ENCODE measurements at places on chromosomes 13 and 19.

DNA sequence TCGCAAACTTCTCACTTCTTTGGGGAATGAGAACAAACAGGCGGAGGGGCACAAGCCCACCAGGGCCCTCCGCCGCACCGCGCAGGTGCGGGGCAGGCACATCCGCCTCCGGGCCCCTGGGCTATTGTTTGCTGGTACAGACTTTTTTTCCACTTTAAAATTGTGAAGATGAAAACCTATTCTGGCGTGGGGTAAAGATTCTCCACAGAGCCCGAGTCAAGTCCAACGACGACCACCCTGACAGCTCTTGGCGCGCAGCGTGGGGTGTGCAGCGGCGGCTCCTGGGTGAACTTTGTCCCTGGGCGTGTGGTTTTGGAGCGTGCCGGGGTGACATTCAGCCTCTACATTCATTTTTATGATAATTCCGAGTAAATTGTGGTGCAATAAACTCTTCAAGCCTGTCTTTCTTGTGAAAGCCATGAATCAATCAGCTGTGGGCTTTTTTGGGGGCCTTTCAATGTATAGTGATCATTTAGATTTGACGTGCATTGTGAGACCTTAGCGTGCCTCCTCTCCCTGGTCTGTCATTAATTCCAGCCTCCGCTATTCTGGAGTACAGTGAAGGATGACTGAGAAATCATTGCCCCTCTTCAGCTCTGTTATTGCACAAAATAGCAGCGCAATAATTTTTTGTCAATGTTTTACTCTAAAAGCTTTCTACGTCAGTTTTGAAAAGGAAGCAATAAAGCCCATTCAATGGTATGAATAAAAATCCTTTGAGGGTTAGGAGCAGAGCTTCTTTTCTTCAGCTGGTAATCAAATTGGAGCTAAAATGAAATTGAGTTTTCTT is 90.0 kb downstream of the TEX29 start:
- DNase-seq = no peak

GRCh38 chr13:73991884-73992283 is 142.3 kb downstream of the KLF12 start:
- DNase-seq = no peak

DNA sequence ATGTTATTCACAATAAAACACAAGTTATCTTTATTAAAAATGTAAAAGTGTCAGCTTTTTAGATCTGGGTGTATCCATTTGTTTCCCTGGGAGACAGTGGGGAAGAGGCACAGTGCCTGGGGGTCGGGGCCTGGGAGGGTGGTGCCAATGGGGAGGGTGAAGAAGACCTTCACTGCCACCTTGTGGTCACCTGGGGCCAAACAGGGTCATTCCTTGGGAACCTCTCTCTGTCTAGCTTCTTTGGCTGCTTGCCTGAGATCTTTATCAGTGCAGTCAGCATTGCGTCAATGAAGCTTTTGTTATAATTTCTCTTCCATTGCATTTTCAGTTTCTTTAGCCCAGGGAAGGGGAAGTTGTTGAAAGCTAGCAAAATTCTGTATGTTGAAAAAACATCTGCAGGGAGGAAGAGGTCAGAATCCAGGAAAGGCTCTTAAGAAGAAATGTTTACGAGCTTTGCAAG is 39.1 kb downstream of the PCDH8 start:
- peak; percentile 60 for DNase-seq

DNA sequence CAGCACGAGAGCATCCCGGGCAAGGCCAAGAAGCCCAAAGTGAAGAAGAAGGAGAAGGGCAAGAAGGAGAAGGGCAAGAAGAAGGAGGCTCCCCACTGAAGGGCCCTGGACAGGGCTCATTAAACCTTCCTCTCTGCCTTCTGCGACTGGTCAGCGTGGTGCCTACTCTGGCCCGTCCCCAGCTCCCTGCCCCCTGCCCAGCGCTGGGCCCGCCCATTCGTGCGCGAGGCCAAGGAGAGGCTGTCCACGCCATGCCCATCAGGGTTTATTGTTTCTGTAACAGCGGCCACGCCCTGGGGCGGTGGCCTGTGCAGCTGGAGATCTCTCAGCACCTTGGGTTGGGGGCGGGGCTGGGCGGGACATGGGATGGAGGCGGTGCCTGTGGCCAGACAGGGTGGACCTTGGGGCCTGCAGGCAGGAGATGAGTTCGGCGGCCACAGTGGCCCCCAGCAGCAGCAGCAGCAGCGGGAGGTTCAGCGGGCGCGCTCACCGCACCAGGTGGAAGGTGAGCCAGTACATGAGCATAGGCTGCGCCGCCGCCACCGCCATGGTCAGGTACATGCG is 897 bp downstream of the C19orf33 start:
- DNase-seq = no peak

DNA sequence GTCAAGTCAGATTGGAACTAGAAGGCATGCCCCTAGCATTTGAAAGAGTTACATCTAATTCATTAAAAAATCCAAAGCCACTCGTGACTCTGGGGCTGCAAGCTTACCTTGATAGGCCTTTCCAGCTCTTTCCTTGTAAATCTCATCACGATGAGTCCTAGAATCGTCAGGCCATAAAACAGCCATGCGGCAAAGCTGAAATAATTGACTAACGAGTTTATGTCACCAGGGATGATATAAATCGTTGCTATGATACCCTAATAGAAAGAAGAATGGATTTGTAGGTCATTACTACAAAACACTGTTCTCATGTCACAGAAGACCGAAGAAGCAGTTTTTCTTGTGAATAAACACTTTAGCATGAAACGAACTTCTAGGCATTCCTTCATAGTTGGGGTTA is 27.5 kb downstream of the SLC7A9 start:
- DNase-seq = no peak

- DNase-seq = no peak
Measured at GRCh38 chr13:72540881-72541280, 186.5 kb downstream of the MZT1 start.

- peak; percentile 64 for DNase-seq
Measured at GRCh38 chr13:75812751-75813181, 176.6 kb downstream of the LMO7 start.

- DNase-seq = peak; percentile 61
Measured at GRCh38 chr19:44744871-44745332, 3.6 kb upstream of the BCL3 start.

DNA sequence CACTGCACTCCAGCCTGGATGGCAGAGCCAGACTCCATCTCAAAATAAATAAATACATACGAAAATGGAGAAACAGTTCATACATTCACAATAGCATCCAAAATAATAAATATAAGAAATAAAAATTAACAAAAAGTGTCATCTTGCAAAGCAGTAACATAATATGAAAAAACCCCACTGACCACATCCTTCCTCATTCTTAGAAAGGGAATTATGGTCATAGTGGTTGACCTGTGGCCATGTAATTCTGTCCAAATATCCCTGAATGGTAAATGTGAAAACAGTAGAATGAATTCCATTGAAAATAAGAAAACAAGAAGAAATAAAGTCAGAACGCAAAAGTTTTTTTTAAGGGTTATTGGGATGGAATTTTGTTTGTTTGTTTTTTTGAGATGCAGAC is 7.0 kb upstream of the CDC42EP5 start:
- no peak for DNase-seq

GRCh38 chr13:97258801-97259200 is 36.7 kb downstream of the MBNL2 start:
- peak; percentile 83 for DNase-seq

DNA sequence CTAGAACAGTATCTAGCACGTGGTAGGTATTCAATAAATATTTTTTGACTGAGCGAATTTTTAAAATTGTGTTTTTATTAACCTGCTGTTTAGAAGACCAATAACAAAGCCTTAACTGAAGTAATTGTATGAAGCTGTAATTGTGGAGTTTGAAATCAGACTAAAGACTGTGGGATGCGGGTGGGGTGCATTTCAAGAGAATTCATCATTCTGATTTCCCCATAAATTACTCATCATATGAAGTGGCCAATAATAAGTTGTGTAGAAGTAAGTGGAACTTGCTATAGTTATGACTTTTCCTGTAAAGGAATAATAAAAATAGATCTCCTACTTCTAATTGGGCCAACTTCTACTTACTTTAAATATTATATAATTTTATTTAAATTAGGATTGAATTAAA is 449.3 kb downstream of the PCDH9 start:
- DNase-seq = peak; percentile 61

DNA sequence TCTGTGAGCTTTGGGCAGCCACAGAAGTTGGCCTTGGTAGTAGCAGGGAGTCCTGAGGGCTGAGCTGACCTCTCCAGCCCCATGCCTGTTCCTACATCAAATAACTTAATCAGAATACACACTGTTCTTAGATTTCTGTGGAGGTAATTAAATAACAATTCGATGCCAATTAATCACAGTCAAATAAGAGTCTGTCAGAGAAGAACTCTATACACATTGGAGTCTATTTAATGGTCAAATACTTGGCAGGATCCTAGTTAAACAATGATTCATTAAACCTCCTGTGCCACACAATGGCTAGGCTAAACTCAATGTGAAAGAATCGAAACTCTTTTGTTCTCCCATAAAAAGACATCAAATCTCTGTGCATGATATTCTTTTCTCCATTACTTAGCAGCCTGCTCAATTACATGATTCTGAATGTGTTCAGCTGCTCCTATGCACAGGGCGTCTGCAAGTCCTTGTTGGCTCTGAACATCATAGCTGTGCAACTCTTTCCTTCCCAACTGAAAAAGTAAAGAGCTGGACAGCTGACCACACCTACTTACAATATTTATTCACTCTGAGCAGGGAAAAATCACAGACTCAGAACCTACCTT is 173.1 kb downstream of the ABCC4 start:
- peak; percentile 47 for DNase-seq

DNA sequence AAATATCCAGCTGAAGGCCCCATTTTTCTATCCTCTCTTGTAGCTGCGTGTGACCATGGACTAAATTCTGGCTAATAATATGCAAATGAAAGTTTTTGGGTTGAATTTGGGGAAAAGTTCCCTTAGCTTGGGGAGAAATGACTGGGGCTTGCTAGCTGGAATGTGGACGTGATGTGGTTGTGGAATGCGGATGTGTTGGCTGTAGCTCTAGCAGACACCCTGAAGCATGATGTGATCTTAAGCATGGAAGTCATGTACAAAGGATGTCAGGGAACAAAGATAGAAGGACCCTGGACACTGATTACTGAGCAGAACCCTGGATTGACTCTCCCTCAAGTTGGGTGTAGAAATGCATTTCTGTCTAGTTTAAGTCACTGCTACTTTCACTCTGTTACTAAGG is 25.4 kb upstream of the SCEL start:
- DNase-seq = no peak

DNA sequence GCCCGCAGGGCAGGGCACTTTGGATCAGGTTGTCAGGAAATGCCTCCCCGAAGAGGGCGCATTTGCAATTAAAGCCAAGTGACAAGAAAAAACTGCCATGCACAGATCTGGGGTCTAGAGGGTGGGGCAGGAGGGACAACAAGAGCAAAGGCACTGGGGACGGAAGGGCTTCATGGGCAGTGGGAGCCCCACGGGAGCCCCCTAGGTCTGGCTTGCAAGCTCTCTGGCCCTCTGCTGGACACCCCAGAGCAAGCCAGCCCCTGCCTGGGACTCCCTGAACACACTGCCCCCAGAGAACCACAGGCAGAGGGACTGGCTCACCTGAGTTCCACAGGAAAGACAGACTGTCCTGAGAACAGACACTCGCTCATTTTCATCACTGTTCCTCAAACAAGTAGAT is 30.2 kb upstream of the C19orf12 start:
- DNase-seq = no peak

DNA sequence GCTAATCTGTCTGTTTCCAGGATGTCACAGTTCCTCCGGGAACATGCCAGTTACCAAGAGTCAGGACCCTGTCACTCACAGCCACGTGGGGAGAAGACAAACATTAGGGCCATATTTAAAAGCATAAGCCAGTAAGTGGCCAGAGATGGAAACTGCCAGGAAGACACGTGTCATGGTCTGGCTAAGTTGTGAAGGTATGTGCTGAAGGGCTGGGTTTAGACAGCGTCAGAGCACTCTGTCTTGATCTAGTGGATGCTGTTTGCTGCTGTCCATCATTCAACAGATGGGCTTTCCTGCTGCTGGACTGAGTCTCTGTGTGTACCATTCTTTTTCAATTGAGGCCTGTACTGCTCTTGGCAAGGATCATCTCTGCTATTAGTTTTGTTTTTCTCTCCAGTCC is 128.6 kb downstream of the HS6ST3 start:
- DNase-seq = no peak

DNA sequence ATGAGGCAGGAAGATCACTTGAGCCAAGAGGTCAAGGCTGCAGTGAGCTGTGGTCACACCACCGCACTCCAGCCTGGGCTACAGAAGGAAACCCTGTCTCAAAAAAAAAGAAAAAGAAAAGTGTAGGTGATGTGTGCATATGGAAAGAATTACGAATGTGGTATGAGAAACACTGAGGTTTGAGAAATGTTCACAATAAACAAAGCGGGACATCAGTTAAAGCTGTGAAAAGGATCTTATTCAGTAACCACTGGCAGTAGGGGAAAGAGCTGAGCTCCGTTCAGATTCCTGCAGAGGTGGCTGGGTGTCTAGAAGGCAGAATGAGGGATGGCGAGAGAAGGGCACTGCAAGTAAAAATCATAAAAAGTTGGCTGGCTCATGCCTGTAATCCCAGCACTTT is 4.1 kb upstream of the IGSF23 start:
- DNase-seq = no peak

DNA sequence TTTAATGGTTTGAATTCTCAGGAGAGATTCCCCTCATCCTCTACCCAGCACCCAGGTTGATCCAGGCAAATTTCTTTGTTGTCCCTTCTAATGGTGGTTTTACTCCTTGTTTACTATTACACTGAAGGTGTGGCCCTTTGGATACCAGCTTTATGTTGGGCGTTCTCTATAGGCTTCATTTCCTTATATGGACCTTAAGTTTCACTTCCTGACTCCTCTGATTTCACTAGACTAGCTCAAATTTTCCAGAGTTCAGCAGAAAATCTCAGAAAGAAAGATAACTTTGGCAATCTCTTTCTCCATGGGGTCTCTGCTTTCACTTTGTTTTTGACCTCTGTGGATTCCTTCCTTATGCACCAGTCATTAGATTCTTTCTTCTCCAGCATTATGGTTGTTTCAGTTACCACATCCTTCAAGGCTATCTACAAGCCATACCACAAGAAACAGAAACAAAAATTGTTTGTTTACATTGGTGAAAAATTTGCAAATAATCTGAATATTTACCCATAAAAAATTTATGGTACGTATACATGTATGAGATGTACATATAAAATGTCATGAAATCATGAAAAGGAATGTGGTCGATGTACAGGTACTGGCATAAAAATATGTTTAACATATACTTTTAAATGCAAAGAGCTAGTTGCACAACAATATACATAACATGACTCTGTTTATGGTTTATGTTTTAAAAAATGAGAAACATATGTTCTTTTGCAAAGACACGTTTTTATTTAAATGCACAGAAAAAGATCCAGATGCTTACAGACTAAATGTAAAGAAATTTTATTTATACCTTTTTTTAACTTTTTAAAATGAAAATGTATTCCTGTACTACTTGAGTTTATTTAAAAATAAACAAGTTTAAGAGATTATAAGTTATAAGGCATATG is 212.6 kb downstream of the LACC1 start:
- no peak for DNase-seq

DNA sequence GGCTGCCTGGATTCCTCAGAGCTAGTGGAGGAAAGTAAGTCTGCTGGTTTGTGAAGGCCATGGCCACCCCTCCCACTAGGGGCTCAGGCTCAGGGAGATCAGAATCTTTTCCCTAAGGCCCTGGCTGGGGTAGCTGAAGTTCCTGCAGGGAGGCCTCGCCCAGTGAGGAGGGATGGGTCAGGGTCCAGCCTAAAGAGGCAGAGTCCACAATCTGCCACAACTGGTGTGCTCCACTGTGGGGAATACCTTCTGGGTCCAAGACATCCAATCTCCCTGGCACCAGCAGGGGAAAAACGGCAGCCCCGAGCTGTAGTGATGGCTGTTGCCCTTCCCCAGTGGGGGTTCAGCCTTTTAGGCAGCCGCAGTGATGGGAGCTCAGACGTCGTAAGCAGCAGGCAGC is 23.2 kb downstream of the IGFL3 start:
- no peak for DNase-seq
